ENCODE measurements at places on chromosomes 4 and X. TPM values are rescaled to one million over a fixed set of nuclear protein-coding genes. Genes with fewer than 3 reads are reported as not detected.

Gene P2RY8
- total RNA-seq = 1.5 TPM

Gene PLK4
- total RNA-seq = 0.75 TPM

Gene RPA4
- total RNA-seq = 0.48 TPM

Gene RAB9B
- total RNA-seq = 38.0 TPM

Gene FGG
- total RNA-seq = not detected

Gene BEX2
- total RNA-seq = 1.5 TPM

Gene SULT1B1
- total RNA-seq = 0.59 TPM

Gene CAPN6
- 0.62 TPM for total RNA-seq

Gene COX7B2
- total RNA-seq = not detected

Gene PROM1
- 12.6 TPM for total RNA-seq

Gene HAND2
- total RNA-seq = 161 TPM

Gene FAM9B
- total RNA-seq = not detected

Gene ARX
- total RNA-seq = not detected

Gene SLC38A5
- total RNA-seq = 2.2 TPM

Gene PABPC5
- total RNA-seq = 0.67 TPM

Measured in cardiac septum (tissue), 1 donor.